ENCODE measurements at places on chromosomes 7 and 10.

- no peak for DNase-seq
Observed at GRCh38 chr10:58796242-58796641, 283.6 kb downstream of the BICC1 start.

DNA sequence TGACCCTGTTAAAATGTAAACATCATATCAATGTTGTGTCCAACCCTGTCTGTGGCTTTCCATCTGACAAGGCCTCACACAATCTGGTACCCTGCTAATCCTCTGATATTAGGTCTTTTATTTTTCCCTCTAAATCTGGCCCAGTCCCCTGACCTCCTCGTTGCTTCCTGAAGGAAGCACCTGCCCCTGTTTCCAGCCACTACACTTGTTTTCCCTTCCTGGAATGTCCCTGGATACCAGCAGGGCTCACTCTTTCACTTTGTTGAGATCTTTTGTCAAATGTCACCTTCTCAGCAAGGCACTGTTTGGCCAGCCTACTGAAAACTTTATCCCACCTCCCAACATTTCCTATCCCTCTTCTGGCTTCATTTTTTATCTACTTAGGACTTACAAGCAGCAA, 2.1 kb downstream of the SAMD9L start:
- no peak for DNase-seq

- no peak for DNase-seq
Observed at GRCh38 chr7:22295402-22296264, 61.3 kb downstream of the RAPGEF5 start.

DNA sequence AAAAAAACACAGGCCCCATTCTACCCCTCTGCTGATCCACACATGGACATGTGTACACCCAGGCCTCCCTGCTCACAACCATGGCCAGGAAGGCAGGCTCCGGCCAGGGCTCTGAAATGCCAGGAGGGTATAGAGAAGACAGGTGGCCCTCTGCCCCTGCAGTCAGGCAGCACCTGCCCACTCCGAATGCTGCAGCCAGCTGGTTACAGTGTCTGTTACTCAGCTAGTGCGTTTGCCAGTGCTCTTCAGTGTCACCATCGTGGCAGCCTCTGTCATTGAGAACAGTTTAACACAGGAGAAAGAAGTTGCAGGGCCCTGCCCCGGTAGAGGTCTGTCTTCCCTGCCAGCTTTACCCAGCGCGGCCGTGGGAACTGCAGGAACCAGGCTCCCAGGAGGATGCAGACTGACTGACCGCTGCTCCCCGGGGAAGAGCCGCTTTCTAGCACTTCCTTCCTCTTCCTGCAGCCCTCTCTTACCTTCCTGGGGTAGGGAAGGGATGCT, 128.8 kb upstream of the FAM20C start:
- no peak for DNase-seq

GRCh38 chr7:75994388-75995051, at the start of gene TMEM120A:
Gene TMEM120A, minus strand, starts transcription at chr7:75994595. Its CDS starts 25 bp downstream, at chr7:75994570.
- DNase-seq = peak; percentile 97

DNA sequence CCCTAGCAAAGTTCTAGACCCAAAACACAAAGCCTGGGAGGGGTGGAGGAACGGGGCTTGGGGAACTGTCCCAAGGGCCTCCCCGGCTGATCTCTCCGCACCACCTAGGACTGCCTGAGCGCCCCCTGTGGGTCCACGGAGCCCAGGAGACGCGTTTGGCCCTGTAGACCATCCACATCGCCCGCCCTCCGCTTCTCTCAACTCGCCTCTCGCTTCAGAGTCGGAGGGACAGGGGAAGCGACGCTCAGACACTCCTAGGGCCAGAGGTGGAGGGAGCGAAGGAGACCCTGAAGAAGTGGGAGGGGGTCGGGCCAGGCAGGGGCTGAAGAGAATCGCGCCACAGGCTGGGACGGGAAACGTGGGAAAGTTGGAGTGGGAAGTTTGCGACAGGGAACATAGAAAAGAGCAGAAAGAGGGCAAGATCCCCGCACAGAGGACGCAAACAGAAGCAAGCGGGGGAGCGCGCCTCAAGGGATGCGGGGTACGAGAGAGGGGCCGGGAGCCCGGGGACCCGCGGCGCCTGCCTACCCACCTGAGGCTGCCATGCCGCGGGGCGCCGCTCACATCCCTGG, 378 bp downstream of the PIK3AP1 start:
- peak; percentile 55 for DNase-seq

- no peak for DNase-seq
Observed at GRCh38 chr7:99098824-99099498, 44.9 kb downstream of the SMURF1 start.

DNA sequence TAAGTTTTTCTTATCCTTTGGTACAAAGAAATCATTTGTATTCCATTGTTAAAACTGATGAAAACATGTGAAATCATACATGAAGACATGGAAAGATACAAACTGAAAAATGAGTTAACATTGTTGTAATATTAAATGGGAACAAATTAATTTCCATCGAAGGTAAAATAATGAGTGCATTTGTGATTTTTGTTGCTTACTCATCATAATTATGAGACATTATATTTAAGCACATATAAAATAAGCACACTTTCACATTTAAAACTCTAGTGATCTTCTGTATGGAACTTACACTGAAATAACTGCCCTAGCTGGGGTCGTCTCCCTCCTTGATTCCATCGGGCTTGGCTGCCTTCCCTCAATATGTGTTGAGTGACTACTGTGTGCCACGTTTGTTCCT, 204.2 kb upstream of the PRPS1L1 start:
- DNase-seq = no peak

DNA sequence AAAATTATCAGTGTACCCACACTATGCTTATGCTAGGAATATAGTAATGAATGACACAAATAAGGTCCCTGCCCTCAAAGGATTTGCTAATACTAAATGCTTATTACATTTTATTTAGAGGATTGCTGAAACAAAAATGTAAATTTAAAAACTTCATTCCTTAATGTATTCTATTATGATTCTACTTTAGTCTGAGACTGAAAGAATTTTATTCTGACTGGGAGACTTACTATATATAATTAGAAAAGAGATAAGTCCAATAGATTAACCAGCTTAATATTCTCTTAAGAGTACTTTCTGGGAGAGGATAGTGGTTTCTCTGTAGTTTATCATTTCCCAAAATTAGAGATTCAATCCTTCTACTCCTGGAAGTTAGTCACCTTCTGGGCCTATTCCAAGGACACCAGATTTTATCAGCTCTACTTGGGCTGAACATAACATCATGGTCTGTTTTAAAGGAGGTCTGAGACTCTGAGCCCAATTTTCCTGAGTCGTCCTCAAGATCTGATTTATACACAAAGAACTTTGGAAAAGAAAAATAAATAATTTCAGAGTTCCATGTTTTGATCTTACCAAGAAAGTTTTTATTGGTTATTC, 41.1 kb downstream of the ASZ1 start:
- DNase-seq = no peak

GRCh38 chr10:24953675-24954074, 1.3 kb upstream of the PRTFDC1 start:
- DNase-seq = no peak

DNA sequence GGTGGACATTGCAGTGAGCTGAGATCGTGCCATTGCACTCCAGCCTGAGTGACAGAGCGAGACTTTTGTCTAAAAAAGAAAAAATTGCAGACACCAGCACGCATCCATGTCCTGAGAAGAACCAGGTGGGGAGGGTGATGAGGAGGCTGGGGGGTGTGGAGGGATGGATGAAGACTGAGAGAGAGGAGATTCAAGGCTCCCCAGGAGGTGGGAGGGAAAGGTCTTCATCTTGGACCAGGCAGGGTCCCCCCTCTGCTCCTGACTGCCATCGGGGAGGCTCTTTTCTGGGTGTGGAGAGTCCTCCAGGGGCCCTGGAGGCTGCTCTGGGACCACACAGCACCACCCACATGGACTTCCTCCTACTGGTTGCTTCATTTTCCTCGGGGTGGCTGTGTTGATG, 1.5 kb downstream of the SCART1 start:
- no peak for DNase-seq

GRCh38 chr7:29839302-29839701, 33.0 kb downstream of the WIPF3 start:
- DNase-seq = no peak

DNA sequence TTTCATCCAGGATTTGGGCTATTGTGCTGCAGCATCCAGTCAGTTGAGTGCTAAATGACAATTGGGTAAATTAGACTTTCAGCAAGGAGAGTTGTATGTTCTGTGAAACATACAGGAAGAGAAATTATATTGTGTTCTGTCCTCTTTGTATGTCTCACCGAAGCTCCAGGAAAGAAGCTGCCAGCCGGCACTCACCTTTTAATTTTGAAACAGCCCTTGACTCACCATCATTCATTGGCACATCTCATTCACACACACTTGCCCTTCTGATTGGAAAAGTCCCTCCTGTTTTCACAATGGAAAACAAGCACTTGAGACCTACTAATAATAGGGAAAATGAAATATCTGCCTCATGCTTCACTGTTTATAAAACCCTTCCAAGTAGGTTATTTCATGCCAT, 495.6 kb downstream of the RPS24 start:
- no peak for DNase-seq

- no peak for DNase-seq
Observed at GRCh38 chr7:121279060-121279620, 49.7 kb upstream of the WNT16 start.

DNA sequence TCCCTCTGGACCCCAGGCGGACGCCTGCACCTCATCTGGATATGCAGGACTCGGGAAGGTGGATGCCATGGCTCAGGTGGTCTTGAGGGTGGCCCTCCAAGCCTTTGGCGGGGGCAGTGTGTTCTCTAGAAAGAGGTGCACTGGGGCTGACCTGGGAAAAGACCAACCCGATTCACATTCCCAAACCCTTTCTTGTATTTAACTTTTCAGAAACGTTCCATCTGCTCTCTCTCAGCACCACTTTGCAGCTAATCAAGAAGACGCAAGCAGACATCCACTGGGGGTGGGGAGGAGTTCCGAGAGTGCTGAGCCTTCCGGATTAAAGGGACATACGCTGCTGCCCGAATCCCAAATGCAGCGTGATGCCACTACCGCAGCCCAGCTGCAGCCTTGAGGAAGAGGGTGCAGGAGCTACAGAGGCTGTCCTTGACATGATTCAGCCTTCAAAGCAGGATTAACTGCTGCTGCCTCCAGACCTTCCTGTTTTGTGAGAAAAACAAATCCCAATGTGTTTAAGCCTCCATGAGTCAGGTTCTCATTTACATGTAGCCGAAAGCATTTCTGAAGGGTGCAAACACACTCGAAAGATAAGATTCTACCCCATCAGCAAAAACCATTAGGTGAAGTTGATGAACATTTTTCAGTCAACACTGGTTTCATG, 39.9 kb downstream of the RBM17 start:
- no peak for DNase-seq

DNA sequence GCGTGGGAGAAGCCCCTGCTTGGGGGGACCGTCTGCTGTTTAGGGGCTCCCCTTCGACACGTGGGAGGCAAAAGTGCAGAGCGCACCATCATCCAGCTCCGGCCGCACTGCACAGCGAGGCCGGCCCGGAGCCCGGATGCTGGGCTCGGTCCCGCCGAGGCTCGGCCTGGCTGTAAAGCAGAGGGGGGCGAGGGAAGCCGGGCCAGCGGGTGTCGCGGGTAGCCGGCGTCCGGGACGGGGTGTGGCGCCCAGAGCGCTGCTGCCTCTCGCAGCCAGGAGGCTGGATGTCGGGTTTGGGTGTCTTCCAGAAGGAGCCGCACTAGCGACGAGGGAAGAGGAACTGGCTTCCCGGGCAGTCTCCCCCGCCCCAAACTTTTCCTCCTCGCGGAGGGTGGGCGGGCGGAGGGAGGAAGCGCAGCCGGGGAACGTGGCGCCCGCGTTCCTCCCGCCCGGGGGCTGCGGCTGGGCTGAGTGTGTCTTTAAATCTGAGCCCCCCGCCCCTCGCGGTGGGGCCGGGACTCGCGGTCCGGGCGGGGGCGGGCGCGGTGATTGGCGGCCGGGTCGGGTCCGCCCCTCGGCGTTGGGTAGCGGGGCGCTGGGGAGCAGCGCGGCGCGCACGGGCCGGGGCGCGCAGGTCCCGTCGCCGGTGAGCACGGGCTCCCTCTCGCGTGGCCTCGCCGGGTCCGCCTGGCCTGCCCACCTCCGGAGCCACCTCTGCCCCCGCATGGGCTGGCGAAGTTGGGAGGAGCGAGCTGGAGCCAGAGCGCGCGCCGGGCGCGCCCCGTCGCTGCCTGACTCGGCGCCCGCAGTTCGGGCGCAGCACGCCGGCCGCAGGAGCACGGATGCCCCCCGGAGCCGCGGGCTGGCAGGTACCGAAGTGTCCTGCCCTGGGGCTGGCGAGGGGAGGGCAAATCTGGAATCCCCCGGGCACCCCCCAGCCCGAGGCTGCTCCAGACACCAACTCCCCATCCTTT, at the start of gene PALD1:
PALD1 (plus strand) TSS at position 577 of the 974 bp plus-strand sequence. CDS start 47,185 bp downstream, outside the sequence.
- peak; percentile 51 for DNase-seq

GRCh38 chr7:148761499-148762278, 63.0 kb downstream of the CUL1 start:
- no peak for DNase-seq

DNA sequence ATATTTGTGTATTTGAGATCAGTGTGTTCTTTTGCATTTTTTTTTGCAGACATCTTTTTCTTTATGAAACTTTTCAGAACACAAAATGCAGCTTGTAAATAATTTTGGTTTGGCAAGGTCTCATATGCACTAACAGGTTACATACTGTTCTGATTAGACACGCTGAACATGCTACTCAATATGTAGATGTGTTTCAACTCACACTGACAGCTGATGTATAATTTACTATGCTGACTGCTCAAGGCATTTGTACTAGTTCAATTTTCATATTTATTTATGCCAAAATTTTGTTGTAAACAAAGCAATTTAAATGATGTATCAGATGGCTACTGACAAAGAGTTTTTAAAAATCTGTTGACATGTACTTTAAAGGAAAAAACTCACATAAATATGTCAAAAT, 123.8 kb downstream of the TFEC start:
- DNase-seq = no peak

DNA sequence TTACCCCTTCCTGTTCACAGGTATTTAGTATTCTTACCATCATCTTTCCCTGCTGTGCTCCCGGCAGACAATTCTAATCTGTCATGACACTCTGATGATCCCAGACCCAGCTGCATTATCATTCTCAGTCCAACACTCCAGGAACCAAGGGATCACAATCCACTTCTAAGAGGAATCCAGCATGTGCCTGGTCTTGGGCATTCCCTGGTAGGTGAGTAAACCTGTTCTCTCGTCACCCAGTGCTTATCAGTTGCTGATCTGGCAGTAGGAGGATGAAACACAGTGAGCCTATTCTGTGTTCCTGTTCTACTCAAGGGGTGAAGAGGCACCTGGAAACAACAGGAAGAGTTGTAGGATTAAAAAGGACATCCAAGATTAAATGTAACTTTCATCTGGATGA, 1.3 kb upstream of the DMBT1 start:
- no peak for DNase-seq

- DNase-seq = no peak
Observed at GRCh38 chr10:110735620-110736027, 91.5 kb downstream of the RBM20 start.

- peak; percentile 17 for DNase-seq
Observed at GRCh38 chr7:75866489-75867389, 12.1 kb upstream of the RHBDD2 start.

GRCh38 chr10:99681553-99681952, 22.2 kb downstream of the ENTPD7 start:
- DNase-seq = no peak

GRCh38 chr10:30883116-30883515, 148.5 kb downstream of the ZNF438 start:
- no peak for DNase-seq

All from stimulated activated CD4-positive, alpha-beta T cell treated with anti-CD3 and anti-CD28 coated beads, Interleukin-12 subunit alpha, Interleukin-12 subunit beta, amount 100 ng/mL, for 4 hours (primary cell).